ENCODE measurements at places on chromosomes 5 and 9.

- DNase-seq: no peak
Measured at GRCh38 chr9:12191630-12192029, 501.6 kb upstream of the TYRP1 start.

GRCh38 chr9:110027671-110028081 is 180.3 kb downstream of the C9orf152 start:
- DNase-seq: no peak

- DNase-seq: no peak
Measured at GRCh38 chr9:107737610-107737986, 248.0 kb upstream of the KLF4 start.

GRCh38 chr5:99169309-99169708 is 240.5 kb upstream of the CHD1 start:
- peak; percentile 8 for DNase-seq

- no peak for DNase-seq
Measured at GRCh38 chr5:42531611-42532010, 108.4 kb downstream of the GHR start.

DNA sequence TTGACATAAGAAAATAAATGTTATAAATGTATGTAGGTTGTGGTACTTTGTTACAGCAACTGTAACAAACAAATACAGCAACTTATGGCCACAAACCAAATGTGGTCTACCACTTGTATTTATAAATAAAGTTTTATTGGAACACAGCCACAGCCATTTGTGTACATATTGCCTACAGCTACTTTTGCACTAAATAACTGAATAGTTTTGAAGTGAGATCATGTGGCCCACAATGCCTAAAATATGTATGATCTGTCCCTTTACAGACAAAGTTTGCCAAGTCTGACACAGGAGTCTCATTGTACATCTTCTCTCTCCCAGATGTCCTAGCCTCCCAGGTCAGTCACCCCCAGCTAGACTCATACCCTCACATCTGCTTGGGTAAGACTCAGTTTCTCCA is 283.6 kb upstream of the PRDM9 start:
- DNase-seq: no peak

- DNase-seq: no peak
Measured at GRCh38 chr5:80190960-80191359, 64.9 kb downstream of the SERINC5 start.

GRCh38 chr5:180689071-180689694 is 39.8 kb upstream of the FLT4 start:
- DNase-seq: no peak

DNA sequence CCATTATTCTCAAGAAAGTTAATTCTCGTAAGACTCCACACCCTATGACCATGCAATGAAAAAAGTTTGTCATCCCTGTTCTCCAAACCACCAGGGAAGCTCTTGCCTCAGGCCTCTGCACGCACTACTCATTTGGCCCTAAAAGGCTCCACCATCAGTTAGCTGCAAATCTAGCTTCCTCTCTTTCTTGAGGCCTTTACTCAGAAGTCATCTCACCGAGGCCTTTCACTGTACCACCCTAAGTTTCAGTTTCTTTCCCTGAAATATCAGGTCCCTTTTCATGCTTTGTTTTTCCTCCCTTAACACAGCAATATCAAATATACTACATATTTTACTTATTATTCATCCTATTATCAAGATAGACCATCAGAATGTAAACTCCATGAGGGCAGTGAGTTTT is 39.1 kb downstream of the OXCT1 start:
- DNase-seq: no peak

GRCh38 chr5:159854916-159855315 is 61.4 kb upstream of the ADRA1B start:
- DNase-seq: no peak

DNA sequence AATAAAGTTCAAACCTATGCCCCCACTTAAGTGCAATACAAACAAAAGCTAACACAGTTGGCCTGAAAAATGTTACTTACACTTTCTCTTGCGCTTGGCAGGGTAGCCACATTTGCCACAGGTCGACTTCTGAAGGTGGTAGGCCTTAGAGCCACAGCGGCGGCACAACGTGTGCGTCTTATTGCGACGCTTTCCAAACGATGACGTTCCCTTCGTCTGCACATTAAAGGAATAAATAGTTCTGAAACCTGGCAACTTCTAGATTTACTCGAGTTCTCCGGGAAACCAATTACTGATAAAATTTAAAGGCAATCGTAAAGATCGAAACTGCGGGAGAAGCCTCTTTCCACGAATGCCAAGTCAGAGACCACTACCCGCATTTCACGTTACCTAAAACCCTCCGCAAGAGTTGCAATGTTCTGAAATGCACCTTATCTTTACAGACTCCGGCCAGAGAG is 602 bp downstream of the RPL37 start:
- no peak for DNase-seq

- no peak for DNase-seq
Measured at GRCh38 chr5:168528521-168529373, at the start of gene FBLL1. Gene FBLL1 (plus strand): TSS chr5:168529305. CDS start chr5:168529505, 200 bp downstream.

DNA sequence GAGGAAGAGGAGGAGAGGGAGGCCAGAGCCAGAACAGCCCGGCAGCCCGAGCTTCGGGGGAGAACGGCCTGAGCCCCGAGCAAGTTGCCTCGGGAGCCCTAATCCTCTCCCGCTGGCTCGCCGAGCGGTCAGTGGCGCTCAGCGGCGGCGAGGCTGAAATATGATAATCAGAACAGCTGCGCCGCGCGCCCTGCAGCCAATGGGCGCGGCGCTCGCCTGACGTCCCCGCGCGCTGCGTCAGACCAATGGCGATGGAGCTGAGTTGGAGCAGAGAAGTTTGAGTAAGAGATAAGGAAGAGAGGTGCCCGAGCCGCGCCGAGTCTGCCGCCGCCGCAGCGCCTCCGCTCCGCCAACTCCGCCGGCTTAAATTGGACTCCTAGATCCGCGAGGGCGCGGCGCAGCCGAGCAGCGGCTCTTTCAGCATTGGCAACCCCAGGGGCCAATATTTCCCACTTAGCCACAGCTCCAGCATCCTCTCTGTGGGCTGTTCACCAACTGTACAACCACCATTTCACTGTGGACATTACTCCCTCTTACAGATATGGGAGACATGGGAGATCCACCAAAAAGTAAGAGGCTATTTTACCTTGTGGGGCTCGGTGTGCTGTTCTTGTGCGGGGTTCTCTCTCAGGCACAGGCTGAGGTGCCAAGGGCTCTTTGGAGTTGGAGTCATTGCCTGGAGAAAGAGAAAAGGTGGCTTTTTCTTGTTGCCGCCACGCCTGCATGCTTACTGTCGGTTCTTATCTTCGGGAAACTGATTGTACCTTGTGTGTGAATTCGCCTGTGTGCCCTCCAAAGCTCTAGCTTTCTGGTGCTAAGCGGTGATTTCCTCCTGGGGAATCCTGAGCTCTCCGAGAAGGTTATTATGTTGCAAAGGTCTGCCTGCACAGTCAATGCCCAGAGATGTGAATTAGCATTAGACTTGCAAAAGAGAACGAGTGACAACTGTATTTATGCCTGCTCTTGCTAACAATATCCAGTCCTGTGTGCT is at the start of gene ISL1:
TSS of gene ISL1 (plus strand) at position 318 of the 991 bp plus-strand sequence. CDS start at position 542, 224 bp downstream.
- no peak for DNase-seq

- DNase-seq: no peak
Measured at GRCh38 chr5:150234576-150235499, 45.0 kb downstream of the SLC6A7 start.

DNA sequence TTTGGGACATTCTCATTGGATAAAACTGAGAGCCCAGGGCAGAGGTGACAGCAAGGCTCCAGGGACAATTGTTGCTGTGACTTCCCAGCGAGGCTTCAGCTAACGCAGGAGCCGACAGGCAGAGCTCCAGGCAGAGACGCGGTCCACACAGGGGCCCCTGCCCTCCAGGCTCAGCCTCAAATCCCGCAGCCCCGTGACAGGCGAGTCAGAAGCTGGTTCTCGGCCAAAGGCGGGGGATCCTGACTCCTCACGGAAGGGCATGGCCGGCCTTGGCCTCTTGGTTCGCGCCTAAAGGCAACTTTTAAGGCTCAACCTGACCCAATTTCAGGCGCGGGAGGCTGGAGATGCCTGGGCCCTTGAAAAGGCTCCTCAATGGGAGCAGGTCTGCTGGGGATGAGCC is 21.3 kb downstream of the SLC12A7 start:
- no peak for DNase-seq

DNA sequence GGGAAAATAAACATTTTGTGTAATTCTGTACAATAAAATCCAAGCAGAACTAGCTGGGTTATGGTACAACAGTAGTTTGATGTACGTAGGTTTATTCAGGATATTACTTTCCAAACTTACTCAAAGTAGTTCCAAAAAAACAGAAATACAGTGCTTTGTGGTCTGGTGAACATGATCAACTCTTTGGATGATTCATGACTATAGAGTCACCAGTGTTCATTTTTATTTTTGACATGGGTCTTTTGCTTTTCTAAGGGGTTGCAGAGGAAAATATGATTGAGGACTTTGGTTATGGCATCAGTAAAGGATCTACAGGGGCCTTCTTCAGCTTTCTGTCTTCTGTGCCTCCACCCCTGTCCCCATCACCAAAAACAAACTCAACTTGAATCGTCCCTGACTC is 127.2 kb downstream of the TLE4 start:
- DNase-seq: no peak

DNA sequence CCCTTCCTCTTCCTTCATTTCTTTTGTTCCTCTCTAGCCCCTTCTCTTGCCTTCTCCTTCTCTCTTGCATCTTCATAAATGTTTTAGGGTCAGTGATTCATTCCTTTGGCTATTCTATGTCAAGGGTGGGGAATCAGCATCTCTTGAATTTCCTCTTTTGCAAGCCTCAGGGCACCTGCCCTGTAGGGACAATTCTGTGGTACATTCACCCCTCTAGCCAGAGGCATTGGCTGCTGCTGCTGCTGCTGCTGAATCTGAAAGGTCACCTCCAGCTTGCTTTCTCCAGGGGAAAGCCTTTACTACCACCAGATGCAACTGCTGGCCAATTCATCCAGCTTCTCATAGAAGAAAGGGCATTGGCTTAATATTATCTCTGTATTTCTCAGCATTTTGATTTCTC is 87.3 kb downstream of the INSYN2B start:
- DNase-seq: no peak

DNA sequence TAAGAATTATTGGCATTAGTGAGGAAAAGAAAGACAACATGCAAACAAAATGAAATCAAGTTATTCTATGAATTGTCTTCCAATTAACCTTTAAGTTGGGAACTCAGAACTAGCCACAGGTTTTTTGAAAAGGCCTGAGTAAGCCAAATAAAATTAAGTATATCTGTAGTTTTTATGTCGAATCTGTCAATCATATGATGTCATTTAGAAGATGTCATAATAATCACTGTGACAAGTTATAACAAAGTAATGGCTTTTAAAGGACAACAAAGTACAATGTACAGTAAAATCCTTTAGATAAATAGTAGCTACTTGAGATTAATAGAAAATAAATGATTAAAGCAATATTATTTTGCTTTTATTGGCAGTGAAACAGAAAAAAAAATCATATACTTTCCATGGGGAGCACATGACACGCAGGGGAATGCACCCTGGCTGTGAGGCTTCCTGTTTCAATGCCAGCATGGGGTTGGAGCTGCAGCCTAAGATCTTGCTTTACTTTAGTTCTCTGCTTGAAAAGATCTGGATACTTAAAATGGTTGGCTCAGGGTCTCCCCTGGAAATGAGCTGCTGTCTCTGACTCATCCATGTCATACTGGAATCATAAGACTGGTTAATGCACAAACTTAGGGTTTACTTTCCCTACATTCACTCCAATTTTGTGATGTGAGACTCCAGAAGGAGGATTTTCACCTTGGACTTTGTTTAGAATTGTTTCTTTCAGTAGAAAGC is 284.3 kb downstream of the TAF11L14 start:
- DNase-seq: peak; percentile 72

DNA sequence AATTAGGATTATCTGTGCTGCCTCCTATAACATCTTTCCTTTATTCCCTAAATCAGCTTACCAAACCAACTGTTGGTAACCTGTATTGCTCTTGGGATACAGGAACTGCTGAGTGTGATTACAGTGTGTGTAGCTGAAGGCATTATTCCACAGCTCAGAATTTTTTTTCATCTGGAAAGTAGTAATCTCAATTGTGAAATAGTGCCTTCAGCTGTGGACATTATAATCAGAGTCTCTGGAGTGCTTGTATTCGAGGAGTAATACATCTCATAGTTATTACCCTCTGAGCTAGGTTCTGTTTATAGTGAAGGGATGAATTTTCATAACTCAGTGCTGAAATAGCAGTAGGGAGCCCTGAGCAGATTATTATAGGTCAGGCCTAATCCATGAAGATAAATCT is 199.5 kb downstream of the MAST4 start:
- DNase-seq: no peak

GRCh38 chr9:124256517-124257069 is 1.2 kb upstream of the NEK6 start:
- DNase-seq: no peak

DNA sequence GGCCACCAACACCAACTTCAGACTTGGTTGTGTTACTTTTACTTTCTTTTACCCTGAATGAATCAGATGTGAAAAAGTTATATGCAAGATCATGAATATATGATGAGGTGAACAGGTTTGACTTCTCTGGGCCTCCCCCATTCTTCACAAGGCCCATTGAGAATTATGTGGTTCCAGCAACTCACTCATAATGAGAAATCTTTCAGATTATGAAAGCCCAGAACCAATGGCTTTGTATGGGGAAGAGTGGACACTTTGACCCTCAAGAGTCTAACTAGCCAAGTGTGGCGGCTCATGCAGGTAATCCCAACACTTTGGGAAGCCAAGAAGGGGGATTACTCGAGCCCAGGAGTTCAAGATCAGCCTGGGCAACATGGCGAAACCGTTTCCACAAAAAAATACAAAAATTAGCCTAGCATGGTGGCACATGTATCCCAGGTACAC is 16.1 kb upstream of the LNPEP start:
- no peak for DNase-seq

DNA sequence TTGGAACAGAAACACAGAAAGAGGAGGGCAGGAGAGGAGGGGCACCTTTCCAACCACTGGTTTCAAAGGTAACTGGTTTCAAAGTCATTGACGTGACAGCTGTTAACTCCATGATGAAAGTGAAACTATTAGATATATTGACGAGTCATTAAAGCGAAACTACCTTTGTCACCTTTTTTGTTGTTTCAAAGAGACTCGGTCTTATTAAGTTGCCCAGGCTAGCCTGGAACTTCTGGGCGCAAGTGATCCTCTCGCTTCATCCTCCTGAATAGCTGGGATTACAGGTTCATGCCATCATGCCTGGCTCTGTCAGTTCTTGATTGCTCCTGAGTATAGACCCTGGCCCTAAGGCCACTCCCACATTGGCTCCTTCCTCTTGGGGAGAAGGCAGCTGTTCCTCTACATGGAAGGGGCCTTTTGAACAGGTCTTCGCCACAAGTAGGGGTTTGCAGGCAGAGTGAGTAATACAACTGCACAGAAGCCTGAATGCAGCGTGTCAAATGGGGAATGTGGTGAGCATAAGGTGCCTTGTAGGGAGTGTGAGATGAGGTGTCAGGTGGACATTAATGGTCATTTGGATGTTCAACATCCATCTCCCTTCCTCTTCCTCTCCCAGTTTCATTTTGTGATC is 3.4 kb upstream of the F12 start:
- no peak for DNase-seq

DNA sequence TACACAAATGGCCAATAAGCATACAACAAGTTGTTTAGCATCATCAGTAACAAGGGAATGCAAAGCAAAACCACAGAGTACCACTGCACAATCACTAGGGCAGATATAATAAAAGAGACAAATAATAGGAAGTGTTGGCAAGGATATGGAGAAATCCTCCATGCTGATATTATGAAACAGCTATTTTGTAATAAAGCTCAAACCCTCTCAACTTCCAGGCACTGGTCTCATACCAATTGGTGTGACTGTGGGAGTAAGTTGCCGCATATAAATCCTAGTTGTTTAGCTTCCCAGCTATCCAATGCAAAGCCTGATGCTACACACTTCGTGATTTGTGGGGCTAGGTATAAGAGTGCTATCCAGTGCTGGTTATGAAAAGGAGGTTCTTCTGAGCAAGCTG is 88.6 kb downstream of the SMIM23 start:
- DNase-seq: no peak
